Uterine smooth muscle cell (primary cell): ENCODE measurements at places on chromosomes 2 and 18. TPM values are rescaled to one million over a fixed set of nuclear protein-coding genes. Genes with fewer than 3 reads are reported as not detected.

Gene DOK6
- total RNA-seq, result 1.2 and 2.7 TPM in 2 replicates

Gene DSEL
- total RNA-seq, result 69.8 and 80.0 TPM in 2 replicates

Gene C2orf72
- 0.12 and 0.22 TPM in 2 replicates for total RNA-seq

Gene HS1BP3
- total RNA-seq, result 35.6 and 49.5 TPM in 2 replicates

Gene CD8A
- not detected in 2 replicates for total RNA-seq

Gene TRIM43
- total RNA-seq, result not detected in 2 replicates

Gene TBR1
- not detected in 2 replicates for total RNA-seq

Gene CRYBA2
- not detected in 2 replicates for total RNA-seq

Gene GPAT2
- 8.1 and 13.7 TPM in 2 replicates for total RNA-seq

Gene IL1RN
- total RNA-seq, result not detected in 2 replicates

Gene MYCN
- not detected in 2 replicates for total RNA-seq

Gene FAM237A
- total RNA-seq, result not detected in 2 replicates

Gene GALNT3
- total RNA-seq, result 0.87 and 0.89 TPM in 2 replicates

Gene CTNNA2
- total RNA-seq, result 0.11 TPM in 1 of 2 replicates, not detected in the other

Gene IL1RL1
- total RNA-seq, result 0.12 and 0.77 TPM in 2 replicates

Gene NAT8
- not detected in 2 replicates for total RNA-seq

Gene GAL3ST2
- 0.25 and 0.44 TPM in 2 replicates for total RNA-seq

Gene DYNAP
- total RNA-seq, result not detected in 2 replicates

Gene CD302
- total RNA-seq, result 4.1 and 7.1 TPM in 2 replicates

Gene DLX1
- 0.11 TPM in 1 of 2 replicates, not detected in the other for total RNA-seq

Gene HTR2B
- total RNA-seq, result 19.3 and 57.7 TPM in 2 replicates

Gene GNLY
- total RNA-seq, result under 0.01 TPM in 1 of 2 replicates, not detected in the other

Gene SLC14A1
- total RNA-seq, result 13.3 and 34.7 TPM in 2 replicates

Gene TUBB8B
- total RNA-seq, result not detected in 2 replicates

Gene CXCR1
- total RNA-seq, result not detected in 2 replicates
